Osteocyte (in vitro differentiated cells): ENCODE measurements at places on chromosomes 3 and 15. TPM values are rescaled to one million over a fixed set of nuclear protein-coding genes. Genes with fewer than 3 reads are reported as not detected.
A peak's percentile ranks its signal among the peaks of the same experiment; 100 is the strongest.

GRCh38 chr3:181009225-181009624 is 19.7 kb upstream of the DNAJC19 start:
- no peak overlapping the region for H3K4me3 ChIP-seq
- no peaks in the 10 kb centered on the region for H3K36me3 ChIP-seq
- no peaks in the 10 kb centered on the region for H3K4me1 ChIP-seq
- H3K27me3 ChIP-seq, result no peaks in the 10 kb centered on the region
- no peak for DNase-seq

Gene CRELD1
- 24.8 and 25.3 TPM in 2 replicates for total RNA-seq

GRCh38 chr3:48435774-48436476 is 4.0 kb downstream of the CCDC51 start:
- H3K27ac ChIP-seq, result no peak overlapping the region
- no peaks in the 10 kb centered on the region for H3K27me3 ChIP-seq
- peak; percentile 93 for DNase-seq
- H3K4me3 ChIP-seq, result no peak overlapping the region

Gene CAMK2N2
- 1.8 and 2.0 TPM in 2 replicates for total RNA-seq

Gene C2CD4B
- not detected in 2 replicates for total RNA-seq

Gene GOLGA6D
- total RNA-seq, result not detected in 2 replicates

- no peak overlapping the region for H3K4me3 ChIP-seq
- H3K27ac ChIP-seq, result peak overlapping the region; percentile 61
These were observed 113.2 kb downstream of the TCF12 start for GRCh38 chr15:57031605-57032004.

Gene GRIP2
- total RNA-seq, result 0.18 and 0.35 TPM in 2 replicates

DNA sequence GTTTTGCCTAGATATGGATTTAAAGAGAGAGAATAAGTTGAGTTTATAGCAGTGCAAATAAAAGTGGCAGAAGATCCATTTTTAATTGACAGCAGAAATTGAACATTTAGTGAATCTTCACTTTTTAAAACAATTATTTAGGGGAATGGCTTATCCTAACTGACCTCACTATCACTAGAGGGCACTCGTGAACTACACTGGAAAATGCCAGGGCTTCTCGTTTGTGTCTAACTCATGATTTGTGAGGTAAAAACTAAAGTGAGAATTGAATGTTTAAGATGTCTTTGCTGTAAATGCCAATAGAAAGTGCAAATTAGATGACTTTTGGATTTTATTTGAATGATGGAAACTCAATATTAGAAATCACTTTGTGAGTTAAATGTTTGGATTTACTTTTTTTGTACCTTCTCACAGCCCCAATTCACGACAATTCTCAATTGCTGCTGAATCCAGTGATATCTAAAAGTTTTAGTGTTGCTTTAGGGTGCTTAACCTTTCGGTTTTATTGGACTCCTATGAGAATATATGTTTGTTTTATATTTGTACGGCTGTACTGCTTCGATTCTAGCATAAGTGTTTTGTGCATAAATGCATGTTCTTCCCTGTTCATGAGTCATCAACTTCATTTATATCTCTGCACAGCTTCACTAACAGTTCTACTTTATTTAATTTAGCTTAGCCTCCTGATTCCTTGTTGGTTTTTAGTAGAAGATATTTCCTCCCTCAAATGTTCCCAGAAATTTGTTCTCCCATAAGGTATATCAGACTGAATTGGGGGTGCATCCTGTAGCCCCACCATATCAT is 462.1 kb downstream of the MFSD1 start:
- H3K27me3 ChIP-seq, result peaks cover 32% of the 10 kb centered on the region
- no peaks in the 10 kb centered on the region for H3K36me3 ChIP-seq

DNA sequence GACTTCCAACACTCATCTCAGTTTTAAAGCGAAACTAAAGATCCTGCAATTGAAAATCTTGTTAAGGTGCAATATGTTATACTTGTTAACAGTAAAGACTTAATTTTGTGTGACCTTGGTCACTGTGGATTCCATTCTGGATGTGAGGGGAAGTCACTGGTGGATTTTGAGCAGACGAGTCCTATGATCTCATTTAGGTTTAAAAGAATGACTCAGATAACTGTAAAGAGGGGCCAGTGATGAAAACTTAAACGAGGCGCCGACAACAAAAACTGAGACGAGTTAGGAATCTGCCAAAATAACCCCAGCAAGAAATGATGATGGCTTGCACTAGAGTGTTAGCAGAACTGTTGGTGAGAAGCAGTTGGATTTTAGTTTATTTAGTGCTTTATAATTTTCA is 56.5 kb downstream of the LRRC28 start:
- peak overlapping the region; percentile 1 for H3K27ac ChIP-seq
- DNase-seq, result no peak
- H3K4me3 ChIP-seq, result no peak overlapping the region
- peaks cover 6% of the 10 kb centered on the region for H3K36me3 ChIP-seq
- peaks cover 34% of the 10 kb centered on the region for H3K4me1 ChIP-seq

- H3K27ac ChIP-seq, result peak overlapping the region; percentile 72
- no peak for DNase-seq
- no peaks in the 10 kb centered on the region for H3K36me3 ChIP-seq
- H3K4me1 ChIP-seq, result peaks cover 68% of the 10 kb centered on the region
- no peak overlapping the region for H3K4me3 ChIP-seq
These were observed 11.0 kb downstream of the FBLN2 start for GRCh38 chr3:13559764-13560525.

Gene NANOGP8
- 0.54 TPM in 1 of 2 replicates, not detected in the other for total RNA-seq
